ENCODE measurements at places on chromosomes 5 and 9.

DNA sequence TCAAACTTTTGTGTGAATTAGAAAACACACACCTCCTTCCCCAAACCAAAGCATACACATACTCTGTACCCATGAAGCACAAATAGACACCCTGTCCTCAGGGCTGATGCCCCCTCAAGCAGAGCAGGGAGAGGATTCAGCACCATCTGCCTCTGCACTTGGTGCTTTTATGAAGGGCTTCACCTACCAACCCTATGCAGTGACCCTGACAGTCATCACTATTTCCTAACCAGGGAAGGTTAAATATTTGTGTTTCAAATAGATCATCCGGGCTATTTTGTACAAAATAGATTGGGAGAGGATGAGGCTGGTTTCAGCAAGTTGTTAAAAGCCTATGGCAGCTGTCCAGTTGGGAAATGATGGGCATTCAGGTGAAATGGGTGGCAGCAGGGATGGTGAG is 396.2 kb downstream of the ZSWIM6 start:
- DNase-seq: no peak

DNA sequence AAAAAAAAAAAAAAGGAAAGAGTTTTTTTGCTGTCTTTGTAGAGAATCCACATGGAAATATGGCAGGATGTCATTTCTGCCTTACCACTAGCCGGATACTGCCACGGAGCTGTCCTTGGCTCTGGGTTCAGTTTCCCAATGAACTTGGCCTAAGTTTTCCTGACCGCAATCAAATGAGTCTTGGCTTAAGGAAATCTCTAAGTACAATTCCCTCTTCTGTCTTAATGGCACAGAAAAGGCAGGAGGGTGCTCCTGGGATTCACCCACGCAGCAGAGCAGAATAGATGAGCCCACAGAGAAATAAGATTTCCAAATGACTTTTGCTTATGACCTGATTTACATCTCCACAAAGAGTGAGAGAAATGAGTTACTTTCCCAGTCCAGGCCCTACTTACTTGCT is 284.0 kb upstream of the VLDLR start:
- DNase-seq: no peak

GRCh38 chr5:59503220-59503619 is 390.3 kb downstream of the PDE4D start:
- no peak for DNase-seq

DNA sequence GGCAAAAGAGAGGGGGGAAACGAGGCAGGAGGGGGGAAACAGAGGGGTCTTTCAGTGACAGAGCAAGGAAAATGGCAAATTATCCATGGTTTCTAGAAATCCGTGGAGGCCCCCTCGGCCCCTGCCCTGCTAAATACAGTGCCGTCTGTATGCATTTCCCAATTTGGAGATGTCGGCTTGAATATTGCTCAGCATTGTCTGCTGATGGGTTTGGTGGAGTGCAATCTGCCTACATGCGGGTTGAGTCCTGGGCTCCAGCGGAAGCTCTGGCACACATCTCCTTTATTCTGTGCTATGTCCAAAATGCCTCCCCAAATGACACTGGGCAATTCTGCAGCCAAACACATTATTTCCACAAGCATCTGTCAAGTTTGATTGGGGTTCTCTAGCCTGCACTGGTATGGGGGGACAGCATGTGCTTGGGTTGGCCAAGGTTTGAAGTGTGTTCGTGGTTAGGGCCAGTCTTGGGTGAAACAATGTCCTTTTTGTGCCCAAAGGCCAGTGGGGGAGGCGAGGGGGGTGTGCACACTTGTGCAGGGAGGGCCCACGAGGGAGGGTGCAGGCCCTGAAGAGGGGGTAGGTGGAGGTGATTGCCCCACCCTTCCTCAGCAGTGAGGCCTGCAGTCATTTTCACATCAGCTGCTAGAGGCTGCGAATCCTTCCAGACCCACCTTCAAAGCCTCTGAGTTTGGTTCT is 6.2 kb upstream of the NEUROG1 start:
- no peak for DNase-seq

GRCh38 chr9:90306158-90306557 is 336.5 kb downstream of the DIRAS2 start:
- DNase-seq: no peak

- no peak for DNase-seq
Observed at GRCh38 chr5:98296426-98296825, 477.0 kb upstream of the RGMB start.

DNA sequence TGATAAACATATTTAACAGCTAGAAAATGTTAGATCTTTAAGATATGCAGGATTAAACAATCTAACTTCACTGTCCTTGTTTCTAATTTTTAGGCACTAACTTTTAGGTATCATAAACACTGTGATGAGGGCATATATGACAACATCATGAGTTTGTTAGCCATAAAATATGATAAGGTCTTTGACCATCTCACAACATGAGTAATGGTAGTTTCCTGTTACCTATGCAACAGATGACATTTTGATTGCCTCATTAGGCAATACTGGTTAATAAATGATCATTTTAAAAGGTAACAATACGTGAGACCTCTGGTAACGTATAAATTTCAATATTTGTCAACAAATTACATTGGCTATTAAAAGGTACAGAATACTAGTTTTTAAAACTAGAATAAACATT is 613.5 kb downstream of the PDE4D start:
- no peak for DNase-seq

DNA sequence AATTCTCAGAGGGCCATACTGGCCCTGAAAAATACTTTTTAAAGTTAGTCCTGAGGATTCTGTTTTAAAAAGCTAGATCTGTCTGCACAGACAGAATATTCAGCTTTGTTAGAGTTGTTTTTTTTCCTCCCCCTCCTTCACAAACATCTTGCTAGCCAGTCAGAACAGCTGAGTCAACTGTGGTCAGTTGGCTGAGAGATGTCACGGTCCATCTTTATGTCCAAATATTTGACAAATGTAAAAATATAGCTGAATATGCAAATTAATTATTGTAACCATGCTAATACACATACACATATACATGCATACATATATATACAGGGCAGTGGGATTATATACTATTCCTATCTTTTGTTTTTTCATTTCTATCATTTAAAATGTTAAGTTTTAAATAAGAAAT is 33.9 kb downstream of the UNC13B start:
- no peak for DNase-seq

DNA sequence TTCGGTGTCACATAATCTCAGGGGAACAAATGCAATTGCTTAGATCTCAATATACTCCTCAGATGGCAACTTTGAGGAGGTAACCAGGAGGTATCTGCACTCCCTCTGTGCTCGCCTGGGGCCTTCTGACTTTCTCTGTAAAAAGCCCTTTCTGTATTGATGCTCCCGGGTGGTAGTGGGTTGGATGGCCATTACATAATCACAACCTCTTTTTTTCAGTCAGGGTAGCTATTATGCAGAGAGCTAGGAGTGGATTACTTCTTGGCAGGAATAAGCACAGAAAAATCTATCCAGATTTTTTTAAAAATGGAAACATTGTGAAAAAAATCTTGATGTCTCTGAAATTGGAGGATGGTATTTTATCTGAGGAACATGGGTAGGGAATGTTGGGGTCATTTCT is 116.6 kb downstream of the SH3GL2 start:
- no peak for DNase-seq

All from stimulated activated CD4-positive, alpha-beta T cell treated with anti-CD3 and anti-CD28 coated beads, Interleukin-15, amount 100 ng/mL, for 48 hours (primary cell).